ENCODE measurements at places on chromosomes 13 and 19.

- no peak for DNase-seq
These were observed 1.5 kb downstream of the PLEKHF1 start for GRCh38 chr19:29666578-29667386.

- no peak for DNase-seq
These were observed 96.6 kb upstream of the FREM2 start for GRCh38 chr13:38590230-38590629.

GRCh38 chr13:21361123-21361522 lies 98.0 kb downstream of the ZDHHC20 start:
- DNase-seq, result no peak

DNA sequence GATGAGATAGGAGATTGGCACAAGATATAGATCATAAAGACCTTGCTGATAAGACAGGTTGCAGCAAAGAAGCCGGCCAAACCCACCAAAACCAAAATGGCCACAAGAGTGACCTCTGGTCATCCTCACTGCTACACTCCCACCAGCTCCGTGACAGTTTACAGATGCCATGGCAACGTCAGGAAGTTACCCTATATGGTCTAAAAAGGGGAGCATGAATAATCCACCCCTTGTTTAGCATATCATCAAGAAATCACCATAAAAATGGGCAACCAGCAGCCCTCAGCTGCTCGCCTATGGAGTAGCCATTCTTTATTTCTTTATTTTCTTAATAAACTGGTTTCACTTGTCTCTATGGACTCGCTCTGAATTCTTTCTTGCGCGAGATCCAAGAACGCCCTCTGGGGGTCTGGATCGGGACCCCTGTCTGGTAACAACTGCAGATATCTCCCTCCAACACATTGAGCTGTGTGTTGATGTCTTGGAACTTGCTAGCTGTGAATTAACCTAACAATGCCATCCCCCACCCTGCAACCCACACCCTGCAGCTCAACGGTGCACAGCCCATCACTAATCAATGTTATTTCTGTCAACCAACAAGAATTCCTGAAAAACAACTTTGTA lies 27.1 kb upstream of the GRTP1 start:
- DNase-seq, result no peak

DNA sequence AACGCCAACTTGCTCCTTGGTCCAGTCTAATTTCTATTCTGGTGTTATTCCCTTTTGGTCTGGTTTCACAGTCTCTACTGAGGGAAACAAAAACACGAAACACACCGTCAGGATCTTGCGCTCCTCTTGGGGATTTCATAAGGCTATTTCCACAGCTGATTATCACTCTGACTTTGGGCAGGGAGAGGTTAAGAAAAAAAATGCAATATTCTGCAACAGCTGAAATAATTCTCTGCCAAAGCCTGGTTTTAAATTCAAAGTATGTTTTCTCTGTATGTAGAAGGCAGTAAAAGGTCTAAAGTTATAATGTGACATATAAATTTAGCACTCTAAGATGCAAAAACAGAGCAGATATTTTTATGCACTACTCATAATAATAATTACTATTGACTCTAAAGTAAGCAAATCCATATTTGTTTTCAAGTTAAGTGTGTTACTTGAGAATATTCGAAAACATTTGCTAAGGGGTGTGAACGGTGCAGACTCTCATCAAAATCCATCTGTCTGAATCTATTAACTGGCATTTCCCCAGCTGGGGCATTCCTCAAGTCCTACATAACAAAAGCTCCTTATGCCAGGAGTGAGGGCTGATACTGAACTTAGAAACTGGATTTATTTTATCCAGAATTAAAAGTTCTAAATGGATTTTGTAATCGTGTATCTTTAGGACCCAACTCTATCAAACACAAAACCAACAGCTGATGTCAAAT lies 38.4 kb upstream of the STARD13 start:
- no peak for DNase-seq

- DNase-seq, result no peak
These were observed 81.9 kb upstream of the MCF2L start for GRCh38 chr13:112887151-112887550.

DNA sequence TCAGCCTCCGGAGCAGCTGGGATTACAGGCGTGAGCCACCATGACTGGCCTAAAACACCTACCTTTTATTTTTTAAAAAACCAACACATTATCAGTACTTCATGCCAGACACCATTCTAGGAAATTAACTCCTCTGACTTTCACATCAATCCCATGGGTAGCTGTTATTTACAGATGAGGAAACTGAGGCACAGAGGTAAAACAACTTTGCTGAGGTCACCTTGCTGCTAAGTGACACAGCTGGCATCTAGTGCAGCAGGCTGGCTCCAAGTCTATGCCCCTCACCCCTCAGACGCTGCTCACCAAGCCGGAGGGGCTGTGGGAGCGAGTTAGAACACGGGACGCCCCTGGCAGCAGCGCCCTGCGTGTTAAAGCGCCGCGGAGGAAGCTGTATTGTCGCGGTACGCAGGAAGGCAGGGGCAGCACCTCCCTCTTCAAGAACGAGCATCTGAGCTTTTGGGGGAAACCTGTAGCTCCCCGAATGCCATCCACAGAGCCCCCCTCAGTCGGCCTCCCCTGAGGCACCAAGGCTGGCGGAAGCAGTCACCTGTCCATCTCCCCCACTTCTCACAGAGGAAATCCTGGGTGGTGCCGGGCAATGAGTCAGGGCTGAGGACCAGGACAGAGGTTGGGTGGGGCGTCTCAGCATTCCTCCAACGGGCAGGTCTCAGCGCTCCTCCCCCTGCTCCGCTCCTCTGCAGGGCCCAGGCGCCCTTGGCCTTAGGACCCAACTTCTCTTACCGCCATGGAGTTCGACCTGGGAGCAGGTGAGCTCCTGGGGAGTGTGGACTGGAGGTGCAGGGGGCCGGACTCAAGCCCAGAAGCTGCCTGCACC lies at the start of gene C19orf33:
C19orf33 (plus strand) TSS at position 735 of the 835 bp plus-strand sequence; CDS start at position 746, 11 bp downstream.
- DNase-seq, result no peak

DNA sequence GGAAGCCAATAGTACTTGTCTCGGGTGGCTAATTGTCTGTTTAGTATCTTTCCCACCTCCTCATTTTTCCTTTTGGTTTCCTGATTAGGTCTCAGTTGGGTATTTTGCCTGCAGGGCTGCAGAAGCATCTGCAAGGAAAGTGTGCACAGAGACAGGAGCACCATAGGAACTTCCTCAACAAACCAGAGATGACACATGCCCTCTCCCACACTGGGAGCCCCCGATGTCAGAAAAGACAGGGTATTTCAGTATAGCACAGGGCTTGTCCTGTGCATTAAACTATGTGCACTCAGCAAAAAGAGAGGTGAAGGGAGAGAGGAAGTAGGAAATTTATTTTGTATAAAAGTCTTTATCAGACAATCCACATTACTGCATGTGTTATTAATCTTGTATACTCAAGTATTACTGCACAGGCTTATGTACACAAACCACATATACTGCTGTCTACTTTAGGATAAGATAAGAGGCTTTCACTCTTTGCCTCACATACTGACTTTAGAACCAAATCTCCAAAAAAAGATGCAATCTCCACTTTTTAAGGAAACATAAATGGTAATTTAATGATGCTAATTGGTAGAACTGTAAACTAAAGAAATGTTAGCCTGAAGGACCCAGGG lies 501.0 kb downstream of the FOXO1 start:
- no peak for DNase-seq

DNA sequence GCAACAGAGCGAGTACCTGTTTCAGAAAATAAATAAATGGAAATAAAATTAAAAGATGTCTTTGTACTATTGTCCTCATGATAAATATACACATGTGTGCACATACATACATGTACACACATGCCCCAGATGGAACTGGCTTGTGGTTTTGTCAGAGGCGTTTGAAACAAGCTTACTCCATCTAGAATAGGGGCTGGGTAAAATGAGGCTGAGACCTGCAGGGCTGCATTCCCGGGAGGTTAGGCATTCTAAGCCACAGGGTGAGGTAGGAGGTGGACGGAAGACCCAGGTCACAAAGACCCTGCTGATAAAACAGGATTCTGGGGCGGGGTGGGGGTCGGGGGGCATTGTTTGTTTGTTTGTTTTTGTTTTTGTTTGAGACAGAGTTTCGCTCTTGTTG lies 8.1 kb upstream of the SIN3B start:
- no peak for DNase-seq

DNA sequence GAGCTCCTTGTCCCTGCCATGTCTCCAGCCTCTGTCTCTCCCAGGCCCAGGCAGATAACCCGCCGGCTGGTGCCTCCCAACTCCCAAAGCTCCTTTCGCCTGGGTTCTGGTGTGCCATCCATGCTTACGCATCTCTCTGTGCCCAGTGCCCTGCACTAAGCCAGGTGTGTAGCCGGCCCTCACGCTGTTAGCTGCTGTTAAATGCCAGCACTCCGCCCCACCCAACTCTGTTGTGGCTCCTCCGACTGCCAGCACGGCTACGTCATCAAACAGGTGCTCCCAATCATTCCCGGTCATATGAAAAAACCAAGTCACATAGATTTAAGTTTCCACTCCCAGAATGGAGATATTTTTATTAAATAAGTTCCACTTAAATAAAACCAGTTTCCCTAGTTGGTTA lies 7.0 kb upstream of the HSPH1 start:
- DNase-seq, result no peak

DNA sequence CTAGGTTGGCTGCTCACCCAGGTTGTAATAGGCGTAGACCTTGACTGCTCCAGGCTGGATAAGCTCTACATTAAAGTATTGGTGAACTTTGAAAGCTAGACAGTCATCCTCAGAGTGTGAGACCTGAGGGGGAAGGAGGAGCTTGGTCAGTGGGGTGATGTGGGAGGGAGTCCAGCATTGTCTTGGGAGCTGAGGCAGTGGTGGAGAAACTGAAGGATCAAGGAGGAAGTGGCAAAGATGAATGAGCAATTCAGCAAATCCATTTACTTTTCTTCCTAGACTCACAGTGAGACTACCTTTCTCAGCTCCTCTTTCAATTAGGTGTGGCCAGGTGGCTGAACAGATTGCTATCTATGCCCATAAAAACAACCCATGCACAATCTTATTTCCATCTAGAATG lies 10.2 kb upstream of the TNFSF14 start:
- DNase-seq, result no peak

GRCh38 chr13:28532388-28533124 lies 37.6 kb upstream of the FLT1 start:
- DNase-seq, result no peak

DNA sequence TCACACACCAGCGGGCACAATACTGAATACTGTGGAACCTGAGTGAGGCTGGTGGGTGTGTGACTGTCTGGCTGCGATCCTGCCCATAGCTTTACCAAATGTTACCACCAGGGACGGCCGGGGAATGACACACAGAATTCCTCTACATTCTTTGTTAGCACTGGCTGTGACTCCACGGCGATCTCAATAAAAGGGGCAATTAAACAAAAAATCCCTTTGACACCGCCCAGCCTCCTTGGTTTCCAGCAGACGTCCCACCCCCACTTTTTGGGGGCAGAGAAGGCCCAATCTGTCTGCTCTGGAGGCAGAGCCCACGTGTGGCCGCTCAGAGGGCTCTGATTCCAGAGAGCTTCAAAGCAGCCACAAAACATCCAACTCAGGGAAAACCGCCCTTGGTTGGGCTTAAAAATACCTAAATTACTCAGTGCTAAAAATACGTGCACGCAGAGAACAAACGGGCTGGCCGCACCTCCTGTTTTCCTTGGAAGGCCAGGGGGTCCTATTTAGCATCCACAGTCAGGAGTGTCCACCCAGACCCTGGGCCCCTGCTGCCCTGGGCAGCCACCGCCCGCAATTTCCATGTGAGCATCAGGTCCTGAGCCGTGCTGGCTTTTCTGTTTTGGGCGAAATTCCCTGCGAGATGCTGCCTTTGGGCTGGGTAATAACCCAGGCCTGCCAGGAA lies 47.8 kb downstream of the GADD45B start:
- DNase-seq, result no peak

DNA sequence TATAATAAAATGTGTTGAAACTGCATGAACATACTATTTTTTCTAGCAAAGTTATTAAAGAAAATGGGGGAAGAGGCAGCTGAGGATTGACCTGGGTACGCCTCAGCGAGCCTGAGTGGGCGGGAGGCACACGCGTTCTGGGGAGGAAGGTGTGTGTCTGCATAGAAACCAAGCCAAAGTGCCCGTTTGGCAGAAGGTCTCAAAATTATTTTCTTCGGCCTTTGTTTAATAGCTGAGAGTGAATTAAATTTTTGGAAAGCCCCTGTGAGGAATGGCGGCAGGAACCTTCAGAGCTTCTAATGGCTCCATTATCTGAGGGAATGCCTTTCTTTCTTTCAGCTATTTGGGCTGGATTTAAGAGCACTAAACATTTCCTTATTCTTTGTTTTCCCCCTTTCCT lies 5.2 kb downstream of the ZIC2 start:
- no peak for DNase-seq

DNA sequence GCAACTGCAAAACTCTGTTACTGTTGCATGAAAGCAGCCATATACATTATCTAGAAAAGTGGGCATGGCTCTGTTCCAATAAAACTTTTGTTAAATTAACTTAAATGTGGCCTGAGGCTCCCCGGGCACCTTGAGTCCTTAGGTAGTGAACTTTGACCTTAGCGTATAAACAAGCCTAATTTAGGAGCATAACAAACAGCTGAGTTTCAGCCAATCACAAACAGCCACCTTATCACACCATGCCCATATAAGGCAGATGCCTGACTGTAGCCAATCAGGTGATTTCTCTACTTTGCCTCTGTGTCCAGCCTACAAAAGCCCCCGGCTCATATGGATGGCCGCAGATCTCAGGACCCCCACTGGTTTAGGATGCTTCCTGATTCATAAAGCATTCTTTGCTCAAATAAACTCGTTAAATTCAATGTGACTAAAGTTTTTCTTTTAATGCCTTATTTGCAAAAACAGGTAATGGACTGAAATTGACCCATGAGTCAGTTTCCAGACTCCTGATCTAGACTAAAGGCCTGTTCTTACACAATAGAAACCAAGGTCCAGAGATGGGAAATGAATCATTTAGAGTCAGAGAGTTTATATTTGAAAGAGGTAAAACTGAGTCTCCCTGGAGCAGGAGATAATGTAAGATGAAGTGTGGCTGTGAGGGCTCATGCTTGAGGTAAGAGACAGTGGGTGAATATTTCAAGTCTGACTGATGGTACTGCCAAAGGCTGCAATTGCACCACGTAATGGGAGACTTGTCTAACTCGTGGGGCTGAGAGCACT lies 130.2 kb downstream of the FGF9 start:
- no peak for DNase-seq

DNA sequence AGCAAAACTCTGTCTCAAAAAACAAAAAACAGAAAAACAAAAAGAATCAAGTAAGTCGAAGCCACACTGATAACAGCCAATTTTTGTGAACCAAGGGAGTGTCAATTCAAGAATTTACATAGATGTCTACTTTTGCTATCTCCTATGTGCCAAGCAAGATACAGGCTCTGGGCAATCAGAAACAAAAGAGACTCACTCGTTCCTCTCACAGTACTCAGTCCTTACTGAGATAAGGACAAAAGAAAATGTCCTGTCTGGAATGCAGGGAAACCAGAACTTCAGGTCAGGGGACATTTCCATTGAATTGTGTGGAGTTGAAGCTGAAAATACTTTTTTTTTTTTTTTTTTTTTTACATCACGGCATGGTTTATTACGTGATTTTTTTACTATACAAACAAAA lies 53.0 kb downstream of the NLRP12 start:
- no peak for DNase-seq

DNA sequence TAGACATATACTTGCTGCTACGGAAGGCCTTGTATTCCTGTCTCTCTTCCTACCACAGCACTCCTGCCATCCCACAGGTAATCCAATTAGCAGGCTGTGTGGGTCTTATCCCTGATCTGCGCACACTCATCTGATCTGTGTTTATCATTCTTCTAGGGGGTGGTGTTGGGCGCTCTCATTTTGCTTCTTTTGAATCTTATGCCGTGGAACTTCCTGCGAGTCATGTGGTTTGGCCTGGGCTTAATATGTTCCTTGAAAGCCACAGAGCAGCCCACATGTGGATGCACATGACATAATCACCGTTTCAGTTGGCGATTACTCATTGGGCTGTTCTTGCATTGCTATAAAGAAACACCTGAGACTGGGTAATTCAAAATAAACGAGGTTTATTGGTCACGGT lies 7.5 kb downstream of the RASA3 start:
- no peak for DNase-seq
